ENCODE measurements at places on chromosomes 4 and X.

- DNase-seq = no peak
These were observed 297.4 kb downstream of the ANKRD50 start for GRCh38 chr4:124415146-124415545.

GRCh38 chr4:159227984-159228383, 125.1 kb downstream of the RAPGEF2 start:
- no peak for DNase-seq

GRCh38 chr4:54668014-54668611, 10.4 kb downstream of the KIT start:
- DNase-seq = no peak

GRCh38 chr4:183986971-183987946, 82.2 kb downstream of the STOX2 start:
- no peak for DNase-seq

GRCh38 chr4:7315935-7316334, 118.8 kb downstream of the PSAPL1 start:
- no peak for DNase-seq

- DNase-seq = no peak
These were observed 679.4 kb downstream of the PDHA2 start for GRCh38 chr4:96519291-96519690.

- no peak for DNase-seq
These were observed 55.4 kb upstream of the GPR78 start for GRCh38 chr4:8524595-8525382.

DNA sequence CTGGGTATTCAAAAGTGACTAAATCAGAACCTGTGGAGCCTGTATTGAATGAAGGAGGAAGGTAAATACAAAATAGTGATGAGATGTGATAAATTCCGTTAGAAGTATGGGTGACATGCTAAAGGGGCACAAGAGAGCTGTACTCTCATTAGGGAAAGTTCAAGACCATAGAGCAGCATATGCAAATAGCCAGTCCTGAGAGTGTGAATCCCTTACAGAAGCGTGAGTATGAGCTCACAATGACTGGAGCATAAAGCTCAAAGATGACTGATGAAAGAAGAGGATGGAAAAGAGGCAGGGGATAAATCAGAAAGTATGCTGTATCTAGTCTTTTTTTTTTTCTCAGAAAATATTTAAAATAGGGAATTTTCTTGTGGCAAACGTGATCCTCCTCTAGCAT, 12.1 kb upstream of the NPFFR2 start:
- DNase-seq = no peak

Data from activated naive CD4-positive, alpha-beta T cell treated with Interleukin-2 at 50 U/mL for 16 hours (primary cell).